ENCODE measurements at places on chromosomes 6 and 20.

- DNase-seq = peak; percentile 46
Observed at GRCh38 chr6:153023977-153024708, 21.6 kb upstream of the MTRF1L start.

DNA sequence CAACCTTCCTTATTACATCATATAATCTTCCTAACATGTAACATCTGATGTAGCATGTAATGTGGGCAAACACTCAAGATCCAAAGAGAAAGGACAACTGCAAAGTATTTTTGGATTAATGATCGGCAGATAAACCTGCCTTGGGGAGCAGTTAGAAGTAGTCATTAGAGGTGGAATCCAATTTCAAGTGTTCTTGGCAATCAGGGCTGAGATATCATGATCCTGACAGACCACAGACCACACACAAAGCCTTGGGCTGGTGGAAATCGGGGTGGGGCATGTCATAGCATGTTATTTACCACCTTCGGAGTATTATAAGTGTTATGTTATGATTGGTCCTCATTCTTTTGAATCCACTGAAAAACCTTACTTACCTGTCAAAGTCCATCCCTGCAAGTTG, 16.3 kb downstream of the NCOA5 start:
- no peak for DNase-seq

GRCh38 chr6:119736296-119737021, 386.9 kb upstream of the MAN1A1 start:
- DNase-seq = no peak

DNA sequence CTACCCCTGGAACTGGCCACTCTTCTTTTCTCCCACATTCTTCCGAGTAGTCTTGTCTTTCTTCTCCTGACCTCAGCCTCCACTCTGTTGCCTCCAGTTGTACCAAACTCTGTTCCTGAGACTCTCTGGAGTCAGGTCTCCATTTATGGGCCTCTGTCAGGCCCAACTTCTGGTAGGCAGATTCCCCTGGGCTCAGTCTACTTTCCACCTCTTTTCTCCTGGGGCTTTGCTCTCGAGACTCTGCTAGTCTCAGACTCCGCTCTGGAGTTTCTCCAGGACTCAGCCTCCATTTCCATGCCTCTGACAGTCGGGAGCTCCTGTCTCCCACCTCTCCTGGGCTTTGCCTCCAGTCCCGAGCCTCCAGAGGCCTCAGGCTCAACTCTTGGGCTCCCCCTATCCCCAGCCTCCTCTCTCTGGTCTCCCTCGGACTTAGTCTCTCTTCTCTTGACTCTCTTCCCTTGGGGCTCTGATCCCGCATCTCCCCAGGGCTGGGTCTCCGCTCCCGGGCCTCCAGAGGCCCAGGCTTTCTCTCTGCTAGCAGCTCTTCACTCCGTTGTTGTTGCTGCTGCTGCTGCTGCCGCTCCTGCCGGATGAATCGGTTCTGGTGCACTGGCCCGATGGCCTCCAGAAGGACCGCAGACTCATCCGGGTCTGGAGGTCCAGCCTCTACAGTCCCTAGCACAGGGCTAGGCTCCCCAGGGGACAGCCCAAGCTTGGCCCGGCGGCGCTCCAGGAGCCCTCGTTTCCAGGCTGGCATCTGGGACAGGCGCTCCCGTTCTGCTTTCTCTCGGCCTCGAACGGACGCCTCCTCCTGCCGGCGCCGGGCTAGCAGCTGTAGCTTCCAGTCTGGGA, 1.1 kb downstream of the PPP1R18 start:
- DNase-seq = no peak

GRCh38 chr20:63052571-63053431, 46.0 kb upstream of the BHLHE23 start:
- DNase-seq = no peak

- no peak for DNase-seq
Observed at GRCh38 chr6:65569505-65569904, 137.5 kb downstream of the EYS start.

DNA sequence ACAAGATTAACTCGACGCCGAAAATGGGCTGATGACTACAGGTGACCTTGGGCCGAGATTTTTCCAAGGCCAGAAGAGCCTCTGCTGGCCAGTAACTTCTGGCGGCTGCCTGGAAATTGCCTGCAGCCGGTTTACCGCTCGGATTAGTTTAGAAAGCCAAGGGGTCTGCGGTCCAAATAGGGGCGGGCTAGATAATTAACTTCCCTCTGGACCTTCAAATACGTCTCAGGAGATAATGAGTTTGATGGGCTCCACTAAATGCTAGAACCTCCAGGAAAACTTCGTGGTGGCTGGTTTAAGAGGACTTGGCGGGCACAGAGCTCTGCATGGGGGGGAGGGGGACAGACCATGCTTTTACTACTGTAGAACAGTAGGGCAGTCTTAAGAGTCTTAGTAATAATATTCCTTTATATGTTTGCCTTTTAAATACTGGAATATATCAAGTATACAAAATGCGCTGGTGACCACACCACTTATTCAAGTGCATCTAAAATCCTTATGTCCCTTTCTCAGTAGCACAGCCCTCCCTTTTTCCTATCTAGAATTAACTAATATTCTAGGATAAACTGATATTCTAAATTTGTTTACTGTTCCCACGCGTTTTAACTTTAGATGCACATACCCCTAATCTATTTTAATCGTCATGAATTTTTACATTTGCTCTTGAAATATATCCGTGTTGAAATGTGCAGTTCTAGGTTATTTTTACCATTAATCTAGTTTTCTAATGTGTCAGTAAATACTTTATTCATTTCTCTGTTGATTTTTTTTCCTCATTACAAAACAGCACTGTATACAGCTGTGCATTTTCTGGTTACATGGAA, 107.5 kb upstream of the PRSS16 start:
- DNase-seq = no peak

DNA sequence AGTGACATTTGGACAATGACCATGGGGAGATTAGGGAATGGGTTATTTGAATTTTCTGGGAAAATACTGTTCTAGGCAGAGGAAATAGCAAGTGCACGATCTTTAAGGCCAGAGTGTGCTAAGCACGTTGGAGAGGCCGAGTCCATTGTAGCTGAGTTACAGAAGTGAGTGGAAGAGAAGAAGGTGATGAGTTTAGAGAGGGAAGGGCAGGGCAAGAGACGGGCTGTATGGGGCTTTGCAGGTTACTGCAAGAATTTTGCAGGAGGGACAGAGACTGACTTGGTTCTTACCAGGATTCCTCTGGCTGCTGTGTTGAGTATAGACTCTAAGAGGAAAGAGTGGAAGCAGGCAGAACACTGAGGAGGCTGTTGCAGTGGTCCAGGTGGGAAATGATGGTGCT, 1.1 kb upstream of the NCOA3 start:
- no peak for DNase-seq

DNA sequence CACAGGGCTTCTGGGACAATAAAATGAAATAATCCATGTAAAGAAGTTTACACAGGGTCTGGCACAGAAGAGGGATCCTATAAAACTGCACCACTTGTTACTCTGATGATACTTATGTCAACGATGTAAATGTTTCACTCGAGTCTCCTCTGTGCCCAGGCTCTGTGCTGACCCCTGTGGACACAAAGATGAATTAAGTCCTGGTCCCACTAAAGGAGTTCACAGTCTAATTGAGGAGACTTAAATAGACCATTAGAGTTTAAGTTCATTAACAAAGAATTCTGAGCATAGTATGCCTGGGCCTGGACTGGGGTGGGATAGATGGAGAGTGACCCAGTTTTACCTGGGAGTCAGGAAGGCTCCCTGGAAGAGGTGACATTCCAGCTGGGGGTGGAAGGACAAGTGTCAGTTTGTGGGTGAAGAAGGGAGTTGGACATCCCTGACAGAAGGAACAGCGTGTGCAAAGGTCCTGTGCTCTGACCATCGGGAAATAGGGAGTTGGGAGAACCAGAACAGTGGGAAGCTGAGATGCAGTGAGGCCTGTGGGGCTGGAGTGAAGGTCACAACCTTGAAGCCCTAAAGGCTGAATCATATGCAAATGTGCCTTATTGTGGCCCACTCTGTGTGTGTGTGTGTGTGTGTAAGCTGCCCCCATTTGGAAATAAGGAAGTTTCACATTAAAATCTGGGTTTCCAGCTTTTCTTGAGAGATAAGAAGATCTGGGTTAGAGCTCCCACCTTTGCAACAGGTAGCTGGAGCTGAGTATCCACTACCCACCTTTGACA, 1.1 kb downstream of the OCSTAMP start:
- no peak for DNase-seq

DNA sequence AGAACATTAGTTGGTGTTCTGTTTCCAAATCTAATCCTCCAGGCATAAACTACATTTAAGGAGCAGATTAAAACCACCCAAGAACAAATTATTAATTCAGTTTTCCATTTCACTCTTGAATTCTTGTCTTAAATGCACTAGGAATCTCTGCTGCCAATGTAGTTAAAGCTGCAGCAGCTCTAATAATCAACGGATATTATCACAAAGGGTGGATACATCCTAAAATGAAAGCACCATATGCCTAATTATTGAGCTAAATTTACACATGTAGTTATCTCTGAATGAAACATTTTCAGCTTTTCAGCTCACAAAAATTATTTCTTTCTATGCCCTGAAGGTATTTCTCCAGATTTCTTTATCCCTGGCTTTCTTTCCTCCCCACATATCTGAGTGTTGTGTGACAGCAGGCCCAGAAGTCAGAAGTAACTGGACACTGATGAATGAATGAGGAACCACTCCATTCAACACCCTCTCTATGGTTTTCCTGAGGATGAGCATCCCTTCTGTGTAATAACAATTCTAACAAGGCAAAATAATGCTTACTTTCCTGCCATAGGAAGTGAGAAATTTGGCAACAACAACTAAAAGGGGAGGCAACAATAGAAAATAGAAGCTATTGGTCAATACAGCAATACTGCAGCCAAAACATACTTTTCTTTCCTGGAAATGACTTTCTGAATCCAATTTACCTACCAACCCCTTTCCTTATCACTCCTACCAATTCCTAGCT, 14.9 kb downstream of the MAN1A1 start:
- no peak for DNase-seq

- no peak for DNase-seq
Observed at GRCh38 chr20:35698298-35699126, 640 bp downstream of the NFS1 start.

GRCh38 chr6:114131945-114132344, 161.0 kb upstream of the HDAC2 start:
- DNase-seq = no peak

- no peak for DNase-seq
Observed at GRCh38 chr6:21208081-21208795, 385.3 kb upstream of the SOX4 start.

- DNase-seq = no peak
Observed at GRCh38 chr20:38372806-38373205, 26.5 kb downstream of the LBP start.

DNA sequence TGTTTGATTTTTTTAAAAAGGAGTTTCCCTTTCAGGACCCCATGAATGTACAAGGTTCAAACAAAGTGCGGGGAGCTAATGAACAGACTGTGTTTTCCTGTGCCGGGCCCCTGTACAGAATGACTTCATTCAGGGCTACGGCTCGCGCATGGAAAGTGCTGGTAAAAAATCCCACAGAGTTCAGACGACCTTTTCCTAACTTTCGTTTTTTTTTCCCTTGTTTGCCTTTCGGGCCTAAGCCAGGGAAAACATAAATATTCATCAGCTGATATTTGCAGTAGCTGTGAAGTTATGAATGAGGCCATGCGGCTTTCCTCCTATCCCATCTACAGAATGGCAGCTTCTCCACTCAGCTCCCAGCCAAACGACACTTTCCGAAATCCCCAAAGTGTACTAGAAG, 74.0 kb downstream of the HAO1 start:
- no peak for DNase-seq

- no peak for DNase-seq
Observed at GRCh38 chr6:110462884-110463481, 13.4 kb downstream of the SLC22A16 start.

DNA sequence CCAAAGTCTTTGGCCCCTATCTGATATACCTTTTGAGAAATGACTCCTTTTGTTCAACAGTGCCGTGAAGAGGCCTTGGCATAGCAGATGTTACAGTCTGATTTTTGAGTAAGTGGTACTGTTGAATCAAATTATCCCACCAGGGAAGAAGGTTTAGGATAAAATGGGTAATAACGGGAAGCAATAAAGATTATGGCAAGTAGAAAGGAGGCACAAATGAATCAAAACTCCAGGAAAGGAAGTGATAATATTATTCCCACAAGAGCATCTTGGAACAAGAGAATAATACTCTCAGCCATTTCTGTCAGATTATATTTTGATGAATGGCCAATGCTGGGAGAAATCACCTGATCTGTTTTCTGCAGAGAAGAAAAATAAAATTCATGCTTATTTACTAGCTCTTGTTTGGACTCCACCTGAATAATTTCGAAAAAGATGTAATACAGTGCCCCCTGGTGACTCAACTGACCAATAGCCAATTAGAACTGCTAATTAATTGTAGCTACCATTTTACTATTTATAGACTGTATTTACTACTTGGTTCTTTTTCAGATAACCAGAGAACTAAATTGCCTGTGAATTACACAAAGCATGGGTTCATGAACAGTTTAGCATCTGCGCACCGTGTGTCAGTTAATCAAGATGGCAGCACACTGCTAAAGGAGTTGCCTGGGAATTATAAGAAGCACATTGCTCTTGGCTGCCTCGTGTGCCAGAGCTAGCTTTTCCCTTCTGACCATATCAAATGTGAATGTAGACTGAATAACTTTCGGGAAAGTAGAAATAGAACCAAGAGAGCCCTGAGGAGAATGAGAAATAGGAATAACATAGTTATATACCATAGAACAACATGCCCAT, 78.5 kb upstream of the TRDN start:
- no peak for DNase-seq

DNA sequence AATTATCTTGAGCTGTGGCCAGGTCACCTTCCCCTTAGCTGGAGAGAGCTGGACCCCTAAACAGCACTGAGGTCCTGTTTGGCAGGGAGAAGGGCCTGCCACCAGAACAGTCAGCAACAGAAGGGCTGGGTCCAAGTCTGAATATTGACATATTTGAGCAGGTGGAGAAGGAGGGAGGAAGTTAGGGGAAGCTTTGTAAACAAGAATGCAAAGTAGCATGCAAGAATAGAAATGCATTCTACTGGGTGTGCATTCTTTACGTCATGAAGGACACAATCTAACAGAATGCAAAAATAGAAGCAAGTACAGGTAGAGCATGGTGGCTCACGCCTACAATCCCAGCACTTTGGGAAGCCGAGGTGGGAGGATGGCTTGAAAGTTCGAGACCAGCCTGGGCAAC, 100.5 kb downstream of the QRSL1 start:
- DNase-seq = no peak

DNA sequence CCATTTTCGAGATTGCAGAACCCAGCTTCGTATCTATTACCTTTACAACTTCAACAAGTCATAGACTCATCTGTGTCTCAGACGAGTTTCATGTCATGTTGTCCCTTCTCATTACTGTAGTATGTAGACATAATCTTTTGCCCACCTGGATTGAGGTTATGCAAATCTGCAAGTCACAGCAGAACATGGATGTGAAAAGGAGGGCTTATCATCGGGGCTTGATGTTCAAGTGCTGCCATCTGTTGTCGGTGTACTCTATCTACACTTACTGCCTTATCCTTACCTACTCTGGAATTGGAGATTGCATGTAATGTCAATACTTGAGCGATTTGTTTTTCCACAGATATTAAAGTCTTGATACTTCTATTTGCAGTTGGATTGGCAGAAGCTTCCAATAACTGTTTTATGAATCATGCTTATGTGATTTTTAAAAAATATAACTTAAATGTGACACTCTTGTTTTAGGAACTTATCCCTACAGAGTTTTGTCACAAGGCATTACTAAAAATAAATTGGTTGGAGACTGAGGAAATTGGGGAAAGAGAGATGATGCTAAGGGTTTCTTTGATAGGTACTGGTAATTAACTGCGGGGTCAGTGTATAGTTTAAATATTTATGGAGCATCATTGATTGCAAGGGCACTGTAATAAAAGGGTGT, 3.0 kb upstream of the GOPC start:
- DNase-seq = peak; percentile 41

- peak; percentile 48 for DNase-seq
Observed at GRCh38 chr20:62918831-62919230, 7.5 kb downstream of the DIDO1 start.
